NCI-H526 (cell line): ENCODE measurements at places on chromosomes 3 and 15.

- no peak for DNase-seq
Measured at GRCh38 chr15:85770096-85771041, 24.4 kb downstream of the KLHL25 start.

- no peak for DNase-seq
Measured at GRCh38 chr3:195806211-195806915, 5.4 kb downstream of the MUC4 start.

- no peak for DNase-seq
Measured at GRCh38 chr3:53659996-53660395, 165.6 kb downstream of the CACNA1D start.

DNA sequence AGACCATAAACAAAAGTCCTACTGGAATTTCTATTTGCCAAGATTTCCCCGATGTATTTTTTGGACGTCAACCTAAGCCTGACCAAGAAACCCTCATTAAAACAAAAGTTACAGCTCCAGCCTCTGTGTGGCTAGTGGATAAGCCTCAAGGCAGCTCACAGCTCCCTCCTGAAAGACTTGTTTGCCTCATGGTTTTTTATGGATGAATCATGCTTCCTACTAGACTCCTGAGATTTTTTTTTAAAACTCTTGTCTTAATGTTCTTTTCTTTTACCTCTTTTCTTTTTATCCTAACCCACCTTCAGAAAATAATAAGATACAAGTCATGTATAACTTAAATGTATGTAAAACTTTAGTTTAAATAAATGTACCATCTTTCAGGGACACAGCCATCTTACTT lies 52.4 kb downstream of the SUCNR1 start:
- no peak for DNase-seq

DNA sequence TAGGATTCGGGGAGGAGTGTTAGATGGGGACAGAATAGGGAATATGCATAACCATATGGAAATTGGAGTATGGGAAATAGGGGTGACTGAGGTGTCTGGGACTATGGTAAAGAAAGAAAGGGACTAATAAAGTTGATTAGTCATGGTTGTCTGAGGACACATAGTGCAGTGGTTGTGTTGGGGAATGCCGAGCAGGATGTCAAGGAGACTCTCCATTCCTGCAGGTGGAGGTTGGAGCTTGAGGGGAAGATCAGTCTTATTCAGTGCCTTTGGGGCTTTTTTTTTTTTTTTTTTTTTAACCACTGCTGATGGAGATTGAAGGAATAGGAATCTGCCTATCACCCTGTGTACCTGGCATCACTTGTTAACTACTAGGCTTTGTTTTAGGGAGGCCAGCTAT lies 10.8 kb downstream of the NMD3 start:
- DNase-seq, result no peak

- no peak for DNase-seq
Measured at GRCh38 chr15:70383856-70384255, 286.1 kb upstream of the TLE3 start.

DNA sequence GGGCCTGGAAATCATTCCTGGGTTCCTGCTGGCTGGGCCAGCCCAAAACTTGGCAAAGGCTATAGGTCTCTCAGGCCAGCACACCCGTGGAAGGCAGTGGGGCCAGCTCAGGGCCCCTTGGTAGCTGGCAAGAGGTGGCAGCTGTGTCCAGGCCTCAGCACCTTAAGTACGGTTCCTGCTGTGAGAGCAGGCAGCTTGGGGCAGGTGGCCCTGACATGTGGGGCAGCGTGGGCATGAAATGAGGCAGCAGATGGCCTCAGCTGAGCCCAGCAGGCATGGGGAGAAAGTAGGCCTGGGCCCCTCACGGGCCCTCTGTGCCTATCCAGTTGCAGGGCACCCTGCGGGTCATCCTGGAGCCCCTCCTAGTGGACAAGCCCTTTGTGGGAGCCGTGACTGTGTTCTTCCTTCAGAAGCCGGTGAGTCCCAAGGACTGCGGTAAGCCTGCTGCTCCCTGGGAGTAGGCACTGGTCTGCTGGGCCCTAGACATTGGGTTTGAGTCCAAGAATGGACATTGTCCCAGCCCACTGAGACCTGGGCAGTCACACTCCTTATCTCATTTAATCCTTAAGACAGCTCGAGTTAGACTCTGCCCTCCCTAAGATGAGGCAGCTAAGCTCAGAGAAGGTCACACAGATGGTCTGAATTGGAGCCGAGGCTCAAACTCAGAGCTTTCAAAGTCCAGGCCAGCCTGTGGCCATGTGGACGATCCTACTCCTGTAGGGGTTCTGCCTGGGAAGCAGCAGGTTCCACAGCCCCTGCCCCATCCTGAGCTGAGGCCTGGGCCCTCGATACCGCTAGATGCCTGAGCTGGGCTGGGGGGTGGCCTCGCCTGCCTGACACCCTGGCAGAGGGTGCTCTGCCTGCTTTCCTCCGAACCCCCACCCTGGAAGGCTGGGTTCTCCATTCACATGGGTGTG lies 25.5 kb downstream of the ESYT3 start:
- no peak for DNase-seq

GRCh38 chr3:171528102-171528501 lies 67.9 kb upstream of the TNIK start:
- no peak for DNase-seq

- no peak for DNase-seq
Measured at GRCh38 chr15:80591471-80591870, 103.6 kb upstream of the ABHD17C start.

DNA sequence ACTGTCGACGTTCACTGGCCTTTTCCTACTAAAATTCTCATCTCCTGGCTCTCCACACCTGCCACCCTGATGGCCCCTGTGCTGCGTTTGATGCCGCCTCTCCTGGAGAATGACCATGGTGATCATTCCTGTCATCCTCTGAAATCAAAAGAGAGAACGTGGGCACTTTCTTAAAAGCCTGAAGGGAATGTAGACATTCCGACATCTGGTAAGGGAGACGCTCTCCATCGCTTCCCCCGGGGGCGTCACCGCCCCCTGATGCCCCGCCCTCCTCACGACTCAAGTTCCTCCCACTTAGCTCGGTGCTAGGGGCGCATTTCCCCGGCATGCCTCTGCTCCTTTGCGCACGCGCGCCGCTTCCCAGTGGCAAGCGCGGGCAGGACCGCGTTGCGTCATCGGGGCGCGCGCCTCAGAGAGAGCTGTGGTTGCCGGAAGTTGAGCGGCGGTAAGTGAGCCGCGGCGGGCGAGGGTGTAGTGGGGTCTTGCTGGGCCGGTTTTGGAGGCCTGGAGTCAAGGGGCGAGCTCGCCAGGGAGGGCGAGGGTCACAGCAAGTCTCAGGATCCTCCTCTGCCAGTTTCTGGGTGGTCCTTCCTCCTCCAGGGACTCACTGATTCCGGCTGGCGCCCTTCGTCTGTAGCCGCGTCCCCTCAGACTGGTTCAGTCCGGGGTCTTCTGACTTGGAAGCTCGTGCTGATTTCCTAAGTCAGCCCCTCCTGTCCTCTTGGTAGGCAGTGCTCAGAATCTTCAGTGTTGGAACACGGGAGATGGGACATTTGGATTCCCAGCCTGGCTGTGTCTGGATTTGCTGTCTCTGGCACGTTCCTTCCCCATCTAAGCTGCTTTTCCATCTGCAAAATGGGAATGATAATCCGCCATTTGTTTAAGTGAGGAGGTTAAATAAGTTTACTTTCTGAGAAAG lies at the start of gene ATG7:
TSS of gene ATG7 (plus strand) at position 412 of the 919 bp plus-strand sequence. CDS start 26,299 bp downstream, outside the sequence.
- peak; percentile 86 for DNase-seq

- DNase-seq, result no peak
Measured at GRCh38 chr15:100042558-100042957, 299.2 kb downstream of the ADAMTS17 start.

DNA sequence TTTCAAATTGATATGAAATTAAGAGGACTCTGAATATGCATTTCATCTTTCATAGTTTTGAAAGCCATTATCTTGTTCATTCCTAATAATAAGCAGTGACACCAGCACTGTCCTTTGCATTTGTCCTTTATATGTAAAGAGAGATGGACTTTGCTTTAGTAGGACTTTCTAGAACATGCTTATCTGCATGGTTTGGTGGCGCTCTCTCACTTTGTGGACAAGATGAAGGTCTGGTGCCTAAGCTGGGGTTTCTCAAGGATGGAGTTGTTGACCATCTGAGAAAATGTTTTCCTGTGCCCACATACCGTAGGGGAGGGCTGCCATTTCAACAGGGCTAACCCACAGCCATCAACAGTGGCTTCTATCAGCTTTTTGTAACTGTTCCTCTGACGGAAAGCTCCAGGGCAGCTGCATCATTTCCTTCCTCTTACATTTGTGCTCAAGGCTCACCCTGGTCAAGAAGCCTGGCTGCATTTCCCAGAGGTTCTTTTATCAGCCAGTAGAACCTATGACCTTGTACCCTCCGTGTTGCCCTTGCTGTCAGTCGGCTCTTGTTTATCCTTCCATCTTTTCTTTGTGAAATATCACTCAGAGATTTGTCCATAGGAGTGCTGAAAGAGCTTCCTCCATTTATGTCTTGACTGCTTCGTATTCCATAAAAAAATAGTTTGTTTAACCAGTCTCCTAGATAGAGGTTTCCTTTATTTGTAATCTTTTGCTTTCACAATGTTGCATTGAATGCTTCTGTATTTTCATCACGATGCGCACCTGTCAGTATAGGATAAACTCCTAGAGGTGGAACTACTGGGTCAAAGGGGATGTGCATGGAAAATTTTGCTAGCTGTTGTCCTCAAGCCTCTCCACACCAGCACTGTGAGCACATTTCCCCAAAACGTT lies 44.6 kb downstream of the ABHD2 start:
- peak; percentile 70 for DNase-seq

DNA sequence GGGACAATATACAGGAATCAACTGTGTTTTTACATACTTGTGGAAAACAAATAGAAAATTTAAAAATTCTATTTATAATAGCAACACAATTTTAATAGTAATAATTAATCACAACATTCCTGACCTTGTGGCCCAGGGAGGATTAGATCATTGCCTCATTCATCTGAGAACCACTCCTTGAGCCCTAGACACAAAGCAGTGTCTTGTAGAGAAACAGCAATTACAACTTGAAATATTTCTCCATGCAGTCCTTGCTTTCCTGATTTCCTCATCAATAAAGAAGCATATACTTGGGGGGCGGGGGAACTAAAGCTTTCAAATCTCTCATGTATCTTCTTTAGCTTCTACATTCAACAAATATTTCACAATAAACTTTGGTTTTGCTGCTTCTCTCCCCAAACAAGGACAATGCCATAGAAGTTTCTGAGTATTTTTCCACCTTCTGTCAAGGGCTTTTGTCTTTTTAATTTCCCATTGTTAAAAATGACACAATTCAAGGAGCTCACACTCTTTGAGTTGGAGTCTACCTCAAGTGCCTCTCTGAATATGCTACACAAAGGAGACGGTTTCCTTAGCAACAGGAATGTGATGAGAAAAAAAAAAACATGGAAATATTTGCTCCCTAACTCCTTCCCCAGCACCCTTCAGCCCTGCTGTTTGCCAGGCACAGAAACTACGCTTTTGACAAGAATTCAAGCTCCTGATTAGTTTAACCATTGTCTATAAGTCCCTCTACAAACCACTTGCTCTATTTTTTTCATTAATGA lies 118.8 kb downstream of the ARPP21 start:
- no peak for DNase-seq
